ENCODE measurements at places on chromosomes 2 and 18. TPM values are rescaled to one million over a fixed set of nuclear protein-coding genes. Genes with fewer than 3 reads are reported as not detected.

Gene ADCYAP1
- not detected for total RNA-seq

Gene FASTKD1
- total RNA-seq, result 41.3 TPM

Gene MDH1B
- 0.86 TPM for total RNA-seq

Gene XRCC5
- 495 TPM for total RNA-seq

Gene TTN
- 0.91 TPM for total RNA-seq

Gene SLC9A4
- 0.07 TPM for total RNA-seq

Gene CRYBA2
- not detected for total RNA-seq

Gene CD207
- not detected for total RNA-seq

Gene MEIS1
- not detected for total RNA-seq

Gene ADD2
- total RNA-seq, result 46.2 TPM

Gene EVA1A
- not detected for total RNA-seq

Gene SPP2
- total RNA-seq, result not detected

Gene TEKT4
- not detected for total RNA-seq

Gene GATA6
- total RNA-seq, result not detected

Gene TMEM198
- total RNA-seq, result 0.86 TPM

Gene IL18RAP
- total RNA-seq, result 11.2 TPM
